ENCODE measurements at places on chromosomes 2 and 18. TPM values are rescaled to one million over a fixed set of nuclear protein-coding genes. Genes with fewer than 3 reads are reported as not detected.

Gene SETBP1
- total RNA-seq: 23.0 TPM

DNA sequence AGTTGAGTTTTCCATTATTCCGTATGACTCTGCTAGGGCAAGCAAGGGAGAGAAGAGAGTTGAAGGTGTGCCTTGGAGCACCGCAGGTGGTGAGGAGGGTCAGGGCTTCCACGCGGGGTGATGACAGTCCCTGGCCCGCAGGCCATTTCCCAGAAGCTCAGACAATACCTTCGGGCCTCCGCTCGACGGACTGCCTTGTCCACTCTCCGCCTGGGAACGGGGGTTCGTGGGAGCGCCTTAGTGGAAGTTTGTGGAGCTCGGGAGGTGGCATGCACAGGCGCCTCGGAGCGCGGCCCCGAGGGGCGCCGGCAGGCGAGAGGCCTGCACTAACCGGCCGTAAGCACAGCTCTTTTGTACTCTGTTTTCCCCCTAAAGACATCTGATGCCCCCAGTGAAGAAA lies 69.8 kb downstream of the ARHGEF33 start:
- no peak for DNase-seq

GRCh38 chr18:49344096-49344495 lies 116.3 kb downstream of the DYM start:
- DNase-seq: no peak

DNA sequence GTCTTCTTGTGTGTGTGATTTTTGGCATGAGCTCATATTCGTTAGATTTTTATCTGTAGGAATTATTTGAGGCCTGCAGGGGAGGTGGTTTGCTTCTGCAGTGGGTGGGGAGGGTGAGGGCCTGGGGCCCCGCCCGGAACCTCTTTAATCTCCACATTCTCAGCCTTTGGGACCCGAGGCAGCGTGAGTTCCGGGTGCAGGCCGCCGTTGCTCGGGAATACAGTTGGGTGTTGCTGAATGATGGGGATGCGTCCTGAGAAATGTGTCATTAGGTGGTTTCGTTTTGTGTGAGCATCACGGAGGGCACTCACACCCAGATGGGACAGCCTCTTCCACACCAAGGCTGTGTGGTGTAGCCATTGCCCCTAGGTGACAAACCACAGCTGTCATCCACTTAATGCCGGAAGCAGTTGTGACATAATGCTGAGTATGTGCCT lies 13.7 kb upstream of the GAL3ST2 start:
- peak; percentile 68 for DNase-seq

DNA sequence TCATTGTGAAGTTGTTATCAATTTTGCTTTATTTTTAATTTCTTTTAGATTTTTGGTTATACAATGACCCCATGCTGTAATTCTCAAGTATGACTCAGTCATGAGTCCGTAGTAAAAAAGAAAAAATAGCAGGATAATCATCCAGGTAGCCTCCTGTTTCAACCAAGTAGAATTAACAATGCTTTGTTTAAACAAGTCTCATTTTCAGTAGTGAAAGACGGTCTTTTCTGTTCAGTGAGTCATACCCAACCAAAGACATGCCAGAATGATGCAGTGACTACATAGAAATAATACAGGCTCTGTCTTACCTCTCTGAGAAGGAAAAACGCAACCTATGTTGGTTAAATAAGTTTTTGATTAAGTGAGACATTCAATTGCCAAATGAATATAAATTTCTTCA lies 67.8 kb upstream of the DSC1 start:
- DNase-seq: peak; percentile 34

DNA sequence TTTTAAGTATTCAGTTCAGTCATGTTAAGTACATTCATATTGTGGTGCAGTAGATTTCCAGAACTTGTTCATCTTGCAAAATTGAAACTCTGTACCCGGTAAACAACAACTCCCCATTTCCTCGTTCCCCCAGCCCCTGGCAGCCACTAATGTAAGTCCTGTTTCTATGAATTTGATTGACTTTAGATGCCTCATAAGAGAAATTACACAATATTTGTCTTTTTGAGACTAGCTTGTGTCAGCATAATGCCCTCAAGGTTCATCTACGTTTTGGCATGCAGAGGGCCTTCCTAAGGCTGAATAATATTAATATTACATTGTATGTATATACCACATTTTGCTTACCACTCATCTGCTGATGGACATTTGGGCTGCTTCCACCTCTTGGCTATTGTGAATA lies 30.9 kb downstream of the METTL21A start:
- DNase-seq: no peak

GRCh38 chr18:70417847-70418246 lies 129.0 kb downstream of the SOCS6 start:
- DNase-seq: no peak

Gene HDAC4
- total RNA-seq: 23.3 TPM

Gene SP140
- 0.36 TPM for total RNA-seq

- no peak for DNase-seq
These were observed 59.9 kb downstream of the VIT start for GRCh38 chr2:36756438-36756837.

DNA sequence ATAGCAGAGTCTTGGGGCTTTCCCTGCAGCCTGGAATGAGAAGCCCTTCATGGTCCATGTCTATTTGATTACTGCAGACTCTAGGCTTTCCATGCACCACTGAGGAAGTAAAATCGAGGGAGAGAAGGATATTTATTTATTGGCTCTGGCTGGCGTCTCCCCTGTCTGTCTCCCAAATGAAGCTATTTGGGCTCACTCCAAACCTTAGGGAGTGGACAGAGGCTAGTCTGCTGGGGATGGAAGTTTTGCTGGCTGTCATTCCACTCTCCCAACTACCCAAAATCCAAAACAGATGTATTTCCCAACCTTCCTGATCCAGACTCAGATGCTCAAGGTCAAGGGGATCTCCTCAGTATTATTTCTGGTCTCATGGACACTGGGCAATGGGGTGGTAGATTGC lies 33.7 kb downstream of the TMEM17 start:
- DNase-seq: no peak

GRCh38 chr18:54206447-54206846 lies 18.0 kb downstream of the MBD2 start:
- no peak for DNase-seq

GRCh38 chr2:204175552-204176271 lies 239.1 kb downstream of the ICOS start:
- no peak for DNase-seq

- no peak for DNase-seq
These were observed 86.3 kb downstream of the PMAIP1 start for GRCh38 chr18:59986139-59986538.

Gene GAL3ST2
- total RNA-seq: 0.36 TPM

DNA sequence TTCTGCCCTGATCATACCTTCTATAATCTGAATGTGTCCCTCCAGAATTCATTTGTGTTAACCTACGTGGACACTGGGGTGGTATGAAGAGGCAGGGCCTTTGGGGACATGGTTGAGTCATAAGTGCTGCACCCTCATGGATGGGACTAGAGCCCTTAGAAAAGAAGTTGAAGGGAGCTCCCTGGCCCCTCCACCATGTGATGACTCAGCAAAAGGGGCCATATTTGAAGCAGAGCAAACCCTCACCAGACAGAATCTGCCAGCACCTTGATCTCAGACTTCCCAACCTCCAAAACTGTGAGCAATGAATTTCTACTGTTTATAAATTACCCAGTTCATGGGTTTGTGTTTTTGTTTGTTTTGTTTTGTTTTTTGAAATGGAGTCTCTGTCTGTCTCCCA lies 33.4 kb upstream of the CD207 start:
- no peak for DNase-seq

- no peak for DNase-seq
These were observed 21.9 kb downstream of the MC2R start for GRCh38 chr18:13893418-13893760.

Gene LCT
- total RNA-seq: under 0.01 TPM

DNA sequence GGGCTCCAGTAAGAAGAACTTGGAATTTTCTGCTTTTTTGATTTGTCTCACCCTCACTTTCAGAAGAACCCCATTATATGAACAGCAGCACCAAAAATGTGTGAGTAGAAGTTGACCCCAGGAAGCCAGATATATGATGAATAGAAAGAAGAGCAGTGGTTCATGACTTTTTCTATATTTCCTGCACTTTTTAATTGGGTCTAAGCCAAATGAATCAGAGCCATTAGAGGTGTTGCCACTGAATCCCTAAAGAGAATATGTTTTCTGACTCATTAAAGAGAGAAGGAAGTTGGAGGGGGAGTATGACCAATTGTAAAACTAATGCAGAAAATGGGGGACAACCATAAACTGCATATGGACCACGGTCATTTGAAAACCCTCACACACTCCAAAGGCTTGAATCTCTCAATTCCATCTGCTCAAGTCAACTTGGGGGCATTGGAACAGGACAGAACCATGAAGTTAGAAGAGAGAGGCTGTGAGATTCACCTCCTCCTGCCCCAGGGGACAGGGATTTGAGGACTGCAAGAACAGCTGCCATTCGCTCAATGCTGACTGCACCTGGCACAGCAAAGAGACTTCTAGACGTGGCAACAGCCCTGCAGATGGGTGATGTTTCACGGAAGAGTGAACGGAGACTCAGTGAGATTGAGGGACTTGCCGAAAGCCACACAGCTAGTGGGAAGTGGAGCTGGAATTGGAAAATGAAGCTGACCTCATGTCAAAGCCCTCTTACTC lies 3.0 kb downstream of the DAPL1 start:
- DNase-seq: peak; percentile 74

DNA sequence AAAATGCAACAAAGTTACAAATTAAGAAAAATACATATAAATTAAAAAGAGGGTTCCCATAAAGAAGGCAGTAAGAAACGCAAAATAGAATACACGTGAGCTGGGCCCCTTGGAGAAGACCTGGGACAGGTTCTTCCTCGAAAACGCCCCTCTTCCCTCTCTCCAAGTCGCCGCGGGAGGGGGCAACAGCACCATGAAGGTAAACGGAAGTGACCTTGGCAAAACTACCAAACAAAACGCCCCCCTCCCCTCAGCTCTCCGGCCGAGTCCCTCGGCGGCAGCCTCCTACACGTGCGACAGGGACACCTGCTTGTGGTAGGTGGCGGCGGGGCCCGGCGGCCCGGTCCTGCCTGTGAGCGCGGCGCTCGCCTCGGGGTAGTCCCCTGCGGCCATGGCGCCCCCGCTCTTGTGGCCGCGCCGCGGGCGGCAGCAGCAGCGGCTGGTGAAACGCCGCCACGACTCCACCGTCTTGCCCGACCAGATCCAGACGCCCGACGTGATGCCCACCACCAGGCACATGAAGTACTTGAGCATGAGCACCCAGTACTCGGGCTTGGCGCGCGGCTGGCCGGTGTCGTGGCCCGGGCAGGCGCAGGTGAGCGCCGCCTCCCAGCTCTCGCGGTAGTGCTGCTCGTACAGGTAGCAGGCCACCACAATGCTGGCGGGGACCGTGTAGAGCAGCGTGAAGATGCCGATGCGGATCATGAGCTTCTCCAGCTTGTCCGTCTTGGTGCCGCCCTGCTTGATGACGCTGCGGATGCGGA lies 2.8 kb downstream of the FZD5 start:
- DNase-seq: no peak

DNA sequence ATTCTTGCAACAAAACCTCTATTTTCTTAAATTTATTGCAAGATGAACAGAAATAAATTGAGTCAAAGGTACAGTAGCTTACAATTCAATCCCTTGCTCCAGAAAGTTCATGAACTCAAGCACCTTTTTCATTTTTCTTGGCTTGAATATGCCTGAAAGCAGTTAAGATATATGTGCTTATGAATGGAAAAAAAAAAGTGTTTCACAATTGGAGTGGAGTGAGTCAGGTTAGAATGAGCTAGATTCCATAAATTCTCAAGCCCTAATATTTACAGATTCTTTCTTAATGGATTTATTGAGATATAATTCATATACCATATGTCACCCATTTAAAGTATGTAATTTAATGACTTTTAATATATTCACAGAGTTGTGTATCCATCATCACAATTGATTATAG lies 39.6 kb upstream of the NEMP2 start:
- DNase-seq: no peak

Gene FOXI3
- total RNA-seq: not detected

Gene CNRIP1
- 46.3 TPM for total RNA-seq

- peak; percentile 94 for DNase-seq
These were observed 1.4 kb downstream of the PTGR3 start for GRCh38 chr18:75207310-75208154.
